ENCODE measurements at places on chromosomes 1 and 21.

DNA sequence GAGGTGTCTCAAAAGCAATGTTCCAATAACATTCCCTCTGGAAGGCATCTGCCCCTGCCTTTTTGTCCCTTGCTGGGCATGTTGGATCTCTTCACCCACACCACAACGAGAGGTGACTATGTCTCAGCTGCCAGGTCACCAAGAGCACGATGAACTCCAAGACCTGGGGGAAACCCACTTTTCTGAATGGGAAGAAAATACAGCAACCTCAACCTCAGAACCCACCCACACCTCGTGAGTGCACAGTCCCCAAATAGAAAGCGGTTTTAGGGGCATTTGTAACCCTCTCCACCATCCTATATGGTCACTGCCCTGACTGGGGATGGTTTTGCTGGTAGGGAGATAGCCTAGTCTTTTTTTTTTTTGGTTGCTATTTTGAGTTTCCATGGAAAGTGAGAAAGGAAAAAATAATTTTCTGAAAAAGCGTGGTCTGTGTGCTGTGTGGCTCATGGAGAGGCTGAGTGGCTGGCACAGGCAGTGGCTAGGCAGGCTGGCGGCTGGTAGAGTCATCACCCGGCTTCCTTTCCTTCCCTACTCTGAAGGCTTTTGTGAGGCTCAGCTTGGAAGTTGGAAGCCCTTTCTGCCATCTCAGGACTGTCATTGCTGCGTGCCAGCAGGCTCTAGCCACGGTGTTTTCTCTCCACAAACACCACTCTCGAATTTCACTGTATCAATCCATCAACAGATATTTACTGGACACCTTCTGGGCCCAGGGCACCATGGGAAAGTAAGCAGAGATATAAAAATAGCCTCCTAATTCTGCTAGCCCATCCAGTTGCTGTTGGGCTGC lies 15.8 kb downstream of the TSPAN2 start:
- DNase-seq = no peak

DNA sequence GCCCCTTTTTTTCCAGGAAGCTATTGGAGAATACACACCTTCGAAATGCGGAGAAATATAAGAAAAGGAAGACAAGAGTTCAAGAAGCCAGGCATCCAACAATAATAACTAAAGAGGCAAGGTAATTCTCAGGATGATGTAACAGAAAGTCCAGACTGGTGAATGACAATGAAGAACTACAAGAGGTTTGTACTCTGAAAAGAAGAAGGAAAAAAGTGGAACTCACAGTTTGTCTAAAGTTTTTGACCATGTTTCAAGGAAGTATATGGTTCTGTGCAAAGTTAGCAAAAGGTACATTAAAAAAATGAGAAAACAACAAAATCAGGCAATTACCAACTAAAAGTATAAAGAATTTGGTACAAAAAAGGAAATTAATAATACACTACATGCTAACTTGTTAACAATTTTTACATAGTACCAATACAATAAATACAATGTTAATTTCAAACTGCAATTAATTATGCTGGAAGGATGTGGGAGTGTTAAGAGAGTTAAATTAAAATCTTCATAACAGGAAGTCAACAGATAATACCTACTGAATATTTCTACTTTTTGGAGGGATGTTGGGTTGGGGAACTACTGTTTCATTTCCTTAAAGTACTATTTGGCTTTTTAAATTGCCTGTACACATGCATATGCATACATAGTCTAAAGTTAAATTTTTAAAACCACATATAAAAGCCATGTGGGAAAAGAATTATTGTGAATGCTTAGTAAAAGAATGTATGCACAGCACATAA lies 12.9 kb upstream of the CD55 start:
- no peak for DNase-seq

DNA sequence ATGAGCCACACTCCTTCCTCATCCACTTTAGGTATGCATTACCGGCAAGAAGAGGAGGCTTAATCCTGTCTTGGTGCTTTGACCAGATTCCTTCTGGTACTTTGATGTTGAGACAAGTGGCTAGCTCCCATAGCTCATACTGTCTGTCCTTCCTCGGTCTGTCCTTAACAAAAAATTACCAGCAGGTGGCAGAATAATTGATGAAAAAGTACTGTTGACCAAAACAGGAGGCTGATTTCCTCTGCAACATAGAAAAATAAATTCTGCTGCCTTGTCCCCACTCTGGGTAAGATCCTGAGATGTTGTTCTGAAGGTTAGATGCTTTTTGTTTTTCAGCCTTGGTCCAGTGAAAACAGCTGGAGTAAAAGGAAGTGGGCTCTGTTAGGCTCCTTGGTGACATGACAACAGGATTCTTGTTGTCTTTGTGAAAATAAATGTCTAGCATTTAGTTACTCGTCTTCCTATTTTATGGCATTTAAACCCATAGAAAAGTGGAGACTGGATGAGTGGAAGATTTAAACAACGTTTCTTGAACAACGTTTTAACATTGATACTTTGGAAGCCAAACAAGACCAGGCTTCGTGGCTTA lies 11.2 kb upstream of the HJV start:
- peak; percentile 48 for DNase-seq

- no peak for DNase-seq
Observed at GRCh38 chr1:56788102-56788501, 31.1 kb downstream of the FYB2 start.

GRCh38 chr1:158286941-158287346 lies 2.8 kb upstream of the CD1C start:
- DNase-seq = no peak

GRCh38 chr1:238135708-238136664 lies 245.3 kb upstream of the ZP4 start:
- DNase-seq = no peak

GRCh38 chr1:233865902-233866301 lies 38.6 kb upstream of the SLC35F3 start:
- DNase-seq = no peak

DNA sequence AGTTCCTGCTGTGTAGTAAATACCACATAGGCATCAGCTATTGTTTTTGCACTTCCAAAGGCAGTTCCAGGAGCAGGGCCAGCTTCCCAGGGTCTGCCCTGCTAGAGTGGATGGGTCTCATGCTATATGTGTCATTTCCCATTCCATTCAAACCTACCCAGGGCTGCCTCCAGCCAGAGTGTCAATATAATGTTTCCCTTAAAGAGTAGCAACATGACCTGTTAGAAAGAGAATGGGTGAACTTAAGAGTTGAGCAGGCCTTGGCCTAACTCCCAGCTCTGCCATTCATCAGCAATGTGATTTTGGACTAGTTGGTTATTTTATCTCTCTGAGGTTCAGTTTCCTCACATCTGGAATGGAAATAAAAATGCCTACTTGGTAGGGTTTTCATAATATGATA lies 44.9 kb downstream of the RAB3B start:
- DNase-seq = no peak

- DNase-seq = no peak
Observed at GRCh38 chr1:54652168-54652567, 10.6 kb downstream of the MROH7 start.

- DNase-seq = no peak
Observed at GRCh38 chr1:30063621-30064280, 659.6 kb downstream of the MATN1 start.

- no peak for DNase-seq
Observed at GRCh38 chr1:43648876-43649477, 972 bp upstream of the KDM4A start.

GRCh38 chr1:205060746-205061145 lies 17.7 kb downstream of the CNTN2 start:
- DNase-seq = no peak
